ENCODE measurements at places on chromosomes 5 and 9.

- no peak for DNase-seq
Observed at GRCh38 chr9:21890696-21891095, 88.3 kb downstream of the MTAP start.

DNA sequence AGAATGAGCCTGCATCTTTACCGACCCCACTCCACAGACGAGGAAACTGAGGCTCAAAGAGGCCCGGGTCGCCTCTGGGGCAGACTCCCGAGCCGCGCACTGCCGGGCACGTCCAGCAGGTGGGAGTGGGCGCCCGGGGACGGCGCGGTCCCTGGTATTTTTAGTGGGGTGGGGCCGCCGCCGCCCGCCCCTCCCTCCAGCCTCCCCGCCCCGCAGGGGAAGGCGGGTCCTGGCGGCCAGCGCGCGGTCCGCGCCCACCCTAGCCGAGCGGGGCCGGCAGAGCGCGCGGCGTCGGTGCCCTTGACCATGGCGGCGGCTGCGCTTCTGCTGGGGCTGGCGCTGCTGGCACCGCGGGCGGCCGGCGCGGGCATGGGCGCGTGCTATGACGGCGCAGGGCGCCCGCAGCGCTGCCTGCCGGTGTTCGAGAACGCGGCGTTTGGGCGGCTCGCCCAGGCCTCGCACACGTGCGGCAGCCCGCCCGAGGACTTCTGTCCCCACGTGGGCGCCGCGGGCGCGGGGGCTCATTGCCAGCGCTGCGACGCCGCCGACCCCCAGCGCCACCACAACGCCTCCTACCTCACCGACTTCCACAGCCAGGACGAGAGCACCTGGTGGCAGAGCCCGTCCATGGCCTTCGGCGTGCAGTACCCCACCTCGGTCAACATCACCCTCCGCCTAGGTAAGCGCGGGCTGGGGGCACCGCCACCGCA is at the start of gene LAMC3:
Gene LAMC3 (plus strand): TSS at position 266 of the 710 bp plus-strand sequence. CDS start 41 bp downstream, at position 307.
- DNase-seq: no peak

DNA sequence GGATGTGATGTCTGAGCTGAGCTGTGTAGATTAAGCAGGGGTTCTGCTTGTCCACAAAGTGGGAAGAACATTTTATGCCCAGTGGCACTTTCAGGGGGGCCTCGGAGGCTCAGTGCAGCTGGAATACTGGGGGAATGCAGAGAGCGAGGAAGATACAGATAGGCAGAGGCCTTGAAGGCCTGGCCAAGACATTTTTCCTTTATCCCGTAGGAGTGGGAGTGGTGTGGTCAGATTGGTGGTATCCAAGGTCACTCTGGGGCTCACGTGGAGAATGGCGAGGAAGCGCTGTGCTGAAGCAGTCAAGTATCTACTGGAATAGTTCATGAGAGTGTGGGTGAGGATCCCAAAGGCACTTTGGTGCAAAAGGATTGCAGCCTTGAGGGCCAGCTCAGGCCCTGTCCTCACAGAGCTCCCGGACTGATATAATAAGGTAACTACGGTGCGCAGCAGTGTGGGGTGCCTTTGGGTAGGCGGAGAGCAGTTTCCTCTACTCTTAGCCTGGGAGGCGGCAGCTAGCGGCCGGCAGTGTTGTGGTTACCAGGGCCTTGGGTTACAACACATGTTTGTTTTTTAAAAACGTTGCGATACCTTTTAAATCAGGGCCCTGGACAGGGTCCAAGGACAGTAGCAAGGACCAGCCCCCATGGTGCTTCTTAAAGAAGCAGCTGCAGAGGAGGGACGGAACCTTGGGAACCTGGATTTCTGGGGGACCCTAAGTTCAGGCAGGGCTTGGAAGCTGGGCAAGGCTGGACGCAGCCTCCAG is 10.8 kb upstream of the CCDC69 start:
- DNase-seq: no peak

- no peak for DNase-seq
Observed at GRCh38 chr5:135834639-135835529, at the start of gene SLC25A48. TSS of gene SLC25A48 (plus strand) at chr5:135834663. CDS start at chr5:135834848, 185 bp downstream.

- DNase-seq: no peak
Observed at GRCh38 chr9:76980566-76980965, 38.9 kb upstream of the FOXB2 start.

GRCh38 chr5:62886603-62887315 is 308.1 kb downstream of the LRRC70 start:
- no peak for DNase-seq

DNA sequence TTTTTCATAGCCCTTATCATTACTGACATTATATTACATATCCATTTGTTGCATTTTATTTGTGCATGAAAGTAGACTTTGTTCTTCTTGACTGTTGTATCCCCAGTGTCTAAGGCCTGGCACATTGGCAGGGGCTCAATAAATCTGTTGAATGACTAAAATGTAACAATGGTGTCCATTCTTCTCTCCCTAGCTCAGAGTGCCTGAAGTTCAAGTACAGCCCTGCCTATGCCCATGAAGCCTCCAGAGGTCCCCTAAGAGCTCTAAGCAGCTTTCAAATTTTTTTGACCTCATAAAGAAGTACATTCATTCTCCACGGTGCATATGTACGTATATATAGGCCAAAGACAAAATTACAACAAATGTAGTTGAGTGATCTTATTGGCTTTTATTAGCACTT is 4.2 kb upstream of the BSPRY start:
- DNase-seq: no peak

GRCh38 chr9:116467740-116468351 is 219.3 kb upstream of the TRIM32 start:
- no peak for DNase-seq

GRCh38 chr5:149795360-149795759 is 65.2 kb downstream of the PPARGC1B start:
- DNase-seq: no peak

- no peak for DNase-seq
Observed at GRCh38 chr9:76570826-76571225, 111.8 kb downstream of the GCNT1 start.

DNA sequence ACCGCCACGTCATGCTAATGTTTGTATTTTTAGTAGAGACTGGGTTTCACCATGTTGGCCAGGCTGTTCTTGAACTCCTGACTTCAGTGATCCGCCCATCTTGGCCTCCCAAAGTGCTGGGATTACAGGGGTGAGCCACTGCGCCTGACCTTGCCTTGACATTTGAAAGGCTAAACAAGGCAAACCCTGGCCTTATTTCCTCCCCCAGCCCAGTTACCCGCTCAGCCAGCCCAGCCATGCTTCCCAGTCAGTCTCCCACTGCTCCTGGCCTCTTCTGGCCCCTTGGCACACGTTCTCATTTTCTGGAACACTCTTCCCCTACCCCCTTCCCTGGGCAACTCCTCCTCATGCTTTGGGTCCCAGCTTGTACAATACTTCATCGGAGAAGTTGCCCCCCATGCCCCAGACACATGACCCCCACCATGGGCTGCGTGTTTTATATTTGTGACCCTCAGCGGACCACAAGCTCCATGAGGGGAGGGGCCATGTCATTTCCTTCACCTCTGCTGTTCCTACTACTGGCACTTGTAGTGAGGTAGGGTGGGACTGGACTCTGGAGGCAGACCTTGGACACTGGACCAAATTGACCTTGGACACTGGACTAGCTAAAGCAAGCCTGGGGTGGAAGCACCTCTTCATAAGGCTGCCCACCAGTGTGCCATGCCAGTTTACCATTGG is 94.4 kb upstream of the IER5L start:
- no peak for DNase-seq

GRCh38 chr5:26553079-26553478 is 485.3 kb downstream of the CDH9 start:
- DNase-seq: no peak

DNA sequence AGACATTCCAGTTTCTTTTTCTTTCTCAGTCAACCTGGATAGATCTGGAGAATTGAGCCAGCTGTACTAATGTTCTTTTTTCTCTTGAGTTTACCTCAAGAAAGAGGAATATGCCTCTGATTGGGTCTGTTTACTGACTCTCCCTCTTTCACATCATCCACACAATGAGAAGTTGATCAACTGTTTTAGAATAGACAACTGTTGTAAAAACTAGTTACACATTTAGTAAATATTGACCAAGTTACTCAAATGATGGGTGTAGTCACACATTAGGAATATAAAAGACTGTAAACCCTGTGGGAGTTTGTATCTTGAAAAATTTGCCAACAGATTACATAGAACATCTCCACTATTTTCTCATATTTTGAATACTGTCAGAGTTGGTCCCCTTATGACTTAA is 330.8 kb downstream of the FER start:
- no peak for DNase-seq

DNA sequence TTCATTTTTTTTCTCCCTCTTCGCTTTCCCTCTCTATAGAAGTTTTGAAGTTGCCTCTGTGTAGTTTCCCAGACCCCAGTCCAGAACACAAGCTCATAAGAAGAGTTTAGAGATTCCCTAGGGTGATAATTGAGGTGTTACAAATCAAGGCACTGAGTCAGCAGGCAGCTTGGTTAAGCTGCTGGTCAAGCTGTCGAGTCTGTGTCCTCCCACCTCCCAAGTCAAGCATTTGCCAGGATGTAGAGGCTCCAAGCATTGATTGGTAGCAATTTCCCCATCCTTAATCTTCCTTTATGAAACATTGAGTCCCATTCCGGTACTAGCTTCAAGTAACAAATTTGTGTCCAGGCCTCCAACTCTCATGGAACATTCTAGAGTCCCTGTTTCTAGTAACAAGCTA is 47.5 kb upstream of the SLC1A1 start:
- no peak for DNase-seq

- no peak for DNase-seq
Observed at GRCh38 chr5:3010301-3010952, 258.9 kb upstream of the IRX2 start.

DNA sequence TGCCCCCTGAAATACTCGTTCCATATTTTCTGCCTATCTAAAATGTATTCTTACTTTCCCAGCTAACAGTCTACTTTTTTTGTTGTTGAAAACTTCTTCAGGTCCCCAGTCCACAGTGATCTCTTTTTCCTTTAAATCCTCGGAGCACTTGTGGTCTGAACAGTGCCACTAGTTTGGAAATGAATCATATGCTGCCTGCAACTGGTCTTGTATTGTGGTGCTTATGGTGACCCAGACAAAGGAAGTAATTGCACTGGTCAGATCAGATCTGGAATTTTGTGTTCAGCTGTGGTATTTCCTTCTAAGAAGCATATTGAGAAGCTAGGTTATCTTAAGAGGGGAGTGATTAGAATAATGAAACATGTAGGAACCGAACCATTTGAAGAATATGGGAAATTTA is 2.9 kb downstream of the UNC13B start:
- DNase-seq: no peak

All from T-cell (primary cell).